ENCODE measurements at places on chromosomes 3 and 15.
A peak's percentile ranks its signal among the peaks of the same experiment; 100 is the strongest.

DNA sequence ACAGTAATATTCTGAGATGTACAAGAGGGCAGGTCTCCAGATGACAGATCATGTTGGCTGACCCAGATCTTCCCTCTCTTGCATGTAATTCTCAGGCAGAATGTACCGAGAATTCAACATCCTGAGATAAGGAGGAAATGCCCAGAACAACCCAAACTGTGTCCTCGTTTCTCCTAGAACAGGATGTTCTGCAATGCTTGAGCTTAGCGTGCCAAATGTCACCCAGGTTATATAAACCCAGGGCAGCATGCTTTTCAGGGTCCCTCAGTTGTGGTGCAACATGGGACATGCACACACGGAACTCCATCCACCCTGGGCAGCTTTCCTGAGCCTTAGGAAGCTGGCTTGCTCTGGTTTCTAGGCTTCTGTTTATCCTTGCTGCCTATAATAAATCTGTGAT lies 102.1 kb upstream of the CMC1 start:
- no peak for DNase-seq

GRCh38 chr15:41494922-41495735 lies 1.5 kb downstream of the ITPKA start:
- DNase-seq, result no peak

GRCh38 chr3:181629029-181629428 lies 82.7 kb upstream of the SOX2 start:
- DNase-seq, result no peak

DNA sequence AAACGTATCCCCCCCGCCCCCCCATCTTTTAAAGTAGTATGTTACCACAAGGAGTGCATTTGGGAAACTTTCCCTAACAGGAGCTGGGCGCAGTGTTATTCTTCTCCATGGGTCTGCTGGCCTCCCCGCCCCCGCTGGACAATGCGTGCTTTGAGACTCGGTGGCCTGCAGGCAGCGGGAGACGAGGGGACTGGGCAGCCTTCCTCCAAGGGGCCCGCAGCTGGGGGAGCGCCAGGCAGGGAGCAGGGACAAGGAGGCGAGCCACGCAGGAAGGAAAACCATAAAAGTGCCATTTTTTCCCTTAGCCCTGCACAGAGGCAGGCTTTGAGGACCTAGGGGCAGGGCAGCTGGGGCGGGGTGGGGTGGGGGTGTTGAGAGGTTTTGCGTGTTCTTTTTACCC lies 14.1 kb downstream of the SOX2 start:
- peak; percentile 49 for DNase-seq

DNA sequence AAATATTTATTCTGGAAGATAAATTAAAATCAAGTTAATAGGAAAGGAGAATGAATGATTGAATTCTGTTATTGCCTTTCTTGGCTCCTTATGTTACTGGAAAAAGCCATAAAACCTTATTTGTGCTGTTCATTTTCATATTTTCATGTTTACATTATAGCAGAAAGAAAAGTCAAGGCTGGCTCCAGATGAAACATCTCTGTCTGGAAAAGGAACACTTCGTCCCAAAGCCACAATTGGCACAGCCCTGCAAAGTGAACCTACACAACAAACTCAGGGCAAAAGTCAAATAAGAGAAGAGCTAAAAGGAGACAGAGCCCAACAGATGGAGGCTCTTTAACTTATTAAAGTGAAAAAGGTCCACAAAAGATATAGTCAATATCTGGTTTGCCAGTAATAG lies 73.4 kb downstream of the GTPBP8 start:
- DNase-seq, result no peak

DNA sequence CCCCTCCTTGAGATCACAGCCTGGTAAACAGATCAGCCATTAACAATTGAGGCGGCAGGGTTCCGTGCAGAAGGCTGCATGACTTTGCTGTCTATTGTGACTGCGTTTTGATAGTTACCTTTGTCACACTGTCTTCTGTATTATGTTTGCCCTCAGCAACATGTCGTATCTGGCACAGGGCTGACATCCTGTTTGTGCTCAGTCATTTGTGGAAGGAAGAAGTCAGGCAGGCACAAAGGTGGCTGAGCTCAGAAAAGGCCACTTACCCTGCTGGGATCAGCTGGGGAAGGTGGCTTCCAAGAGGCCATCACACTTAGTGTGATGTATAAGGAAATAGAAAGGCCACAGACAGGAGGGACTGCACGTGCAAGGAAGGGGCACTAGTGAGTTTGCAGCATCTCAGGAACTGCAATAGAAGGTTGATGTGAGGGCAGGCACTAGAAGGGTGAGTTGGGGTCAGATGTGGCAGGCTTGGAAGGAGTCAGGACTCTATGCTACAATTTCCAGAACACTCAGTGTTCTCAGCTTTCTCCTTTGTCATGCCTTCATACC lies 13.4 kb downstream of the PML start:
- no peak for DNase-seq

DNA sequence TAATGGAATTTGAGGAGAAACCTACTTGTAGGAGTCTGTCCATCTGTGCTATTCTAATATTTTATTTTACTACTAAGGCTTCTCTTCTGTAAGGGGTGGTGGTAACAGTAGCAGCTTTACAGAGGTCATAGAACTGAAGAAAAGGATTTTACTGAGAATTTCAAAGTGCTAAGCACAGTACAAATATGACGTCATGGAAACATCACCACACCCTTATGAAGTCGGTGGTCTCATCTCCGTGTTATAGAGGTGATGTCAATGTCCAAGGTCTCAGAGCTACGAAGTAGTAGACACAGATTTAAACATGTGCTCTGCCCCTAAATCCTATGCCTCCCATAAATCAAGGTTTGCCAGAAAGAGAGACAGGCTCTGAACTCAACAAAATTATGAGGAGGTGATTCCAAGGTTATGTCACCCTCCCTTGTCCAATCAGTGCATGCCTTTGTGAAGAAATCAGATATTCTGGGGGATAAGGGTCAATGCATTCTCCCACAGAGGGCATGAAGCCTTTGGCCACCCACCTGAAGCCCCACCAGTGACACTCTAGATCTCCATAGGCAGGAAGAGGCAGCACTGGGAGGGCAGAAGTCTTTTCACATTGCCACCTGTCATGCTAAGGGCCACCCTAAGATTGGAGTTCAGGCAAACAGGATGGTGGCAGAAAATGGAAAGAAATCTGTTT lies 22.9 kb downstream of the MECOM start:
- DNase-seq, result no peak
